ENCODE measurements at places on chromosomes 13 and 19.

DNA sequence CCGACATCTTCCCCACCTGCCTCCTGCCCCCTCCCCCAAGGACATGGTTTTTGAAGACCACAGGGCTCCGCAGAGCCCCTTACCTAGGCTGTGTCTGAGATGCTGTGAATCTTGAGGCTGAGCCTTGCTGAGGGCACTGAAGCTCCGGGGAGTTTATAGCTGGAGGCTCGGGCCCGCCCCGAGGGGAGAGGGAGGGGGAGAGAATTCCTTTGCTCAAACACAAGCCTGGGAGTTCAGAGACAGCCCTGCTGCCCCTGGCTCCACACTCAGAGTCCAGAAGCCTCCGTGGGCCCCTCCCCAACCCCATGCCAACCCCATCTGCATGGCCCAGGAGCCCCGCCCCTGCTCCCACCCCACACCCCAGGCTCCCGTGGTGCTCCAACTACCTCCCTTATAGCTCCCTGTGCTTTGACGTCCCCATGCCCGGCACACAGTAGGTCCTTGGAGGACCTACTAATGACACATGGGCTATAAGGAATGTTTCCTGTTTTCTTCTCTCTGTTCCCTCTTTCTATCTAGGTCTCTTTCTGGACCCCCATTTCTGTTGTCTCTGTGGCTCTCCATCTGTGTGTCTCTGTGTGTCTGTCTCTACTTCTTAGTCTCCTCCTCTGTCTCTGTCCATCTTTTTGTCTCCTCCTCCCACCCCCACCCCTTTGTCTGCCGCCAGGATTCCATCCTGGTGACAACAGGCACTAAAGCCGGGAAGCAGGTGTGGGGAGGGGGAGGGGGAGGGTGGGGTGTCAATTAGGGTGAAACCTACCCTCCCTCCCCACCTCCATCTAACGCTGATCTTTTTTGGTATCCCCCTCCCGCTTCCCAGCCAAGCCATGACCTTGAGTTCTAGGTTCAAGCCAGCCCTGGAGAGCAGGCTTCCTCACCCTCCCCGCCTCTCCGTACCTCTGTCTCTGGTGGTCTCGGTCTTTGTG lies at the start of gene TNNT1:
TSS of gene TNNT1 (minus strand) at position 129 of the 926 bp plus-strand sequence. CDS start 2,049 bp downstream, outside the sequence.
- no peak for DNase-seq

DNA sequence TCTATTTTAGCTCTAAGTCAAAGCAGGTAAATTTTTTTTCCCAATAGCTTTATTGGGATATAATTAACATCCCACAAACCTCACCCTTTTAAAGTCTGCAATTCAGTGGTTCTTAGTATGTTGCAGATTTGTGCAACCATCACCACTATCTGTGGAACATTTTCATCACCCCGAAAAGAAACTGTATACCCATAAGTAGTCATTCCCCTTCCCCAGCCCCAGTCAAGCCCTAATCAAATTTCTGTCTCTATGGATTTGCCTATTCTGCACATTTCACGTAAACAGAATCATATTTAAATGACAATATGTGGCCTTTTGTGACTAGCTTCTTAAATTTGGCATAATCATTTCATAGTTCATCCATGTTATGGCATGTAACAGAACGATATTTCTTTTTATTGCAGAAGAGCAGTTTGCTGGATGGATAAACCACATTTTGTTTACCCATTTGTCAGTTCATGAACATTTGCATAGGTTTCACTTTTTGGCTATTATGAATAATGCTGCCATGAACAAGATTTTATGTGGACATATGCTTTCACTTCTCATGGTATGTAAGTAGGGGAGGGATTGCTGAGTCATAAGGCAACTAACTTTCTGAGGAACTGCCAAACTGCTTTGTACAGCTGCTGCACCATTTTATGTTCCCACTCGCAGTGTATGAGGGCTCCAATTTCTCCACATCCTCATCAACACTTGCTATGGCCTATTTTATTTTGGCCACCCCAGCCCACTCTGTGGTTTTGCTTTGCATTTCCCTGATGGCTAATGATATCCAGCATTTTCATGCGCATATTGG lies 10.9 kb downstream of the SLC46A3 start:
- DNase-seq = peak; percentile 65

DNA sequence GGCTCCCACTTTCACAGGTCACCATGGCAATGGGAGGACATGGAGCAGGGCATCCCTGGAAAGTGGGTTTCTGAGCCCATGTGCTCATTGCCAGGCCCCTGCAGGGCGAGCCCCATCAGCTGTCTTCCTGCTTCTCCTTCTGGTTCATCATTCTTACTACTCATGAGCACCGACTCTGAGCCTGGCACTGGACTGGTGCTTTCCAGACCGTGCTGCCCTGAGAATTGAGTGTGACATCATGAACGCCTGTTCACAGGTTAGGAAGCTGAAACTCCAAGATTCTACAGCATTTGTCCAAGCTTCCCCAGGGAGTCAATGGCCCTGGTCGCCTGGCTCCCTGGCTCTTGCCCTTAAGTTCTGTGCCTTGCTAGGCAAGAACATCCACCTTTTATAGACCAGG lies 210.4 kb upstream of the ZNF536 start:
- no peak for DNase-seq

DNA sequence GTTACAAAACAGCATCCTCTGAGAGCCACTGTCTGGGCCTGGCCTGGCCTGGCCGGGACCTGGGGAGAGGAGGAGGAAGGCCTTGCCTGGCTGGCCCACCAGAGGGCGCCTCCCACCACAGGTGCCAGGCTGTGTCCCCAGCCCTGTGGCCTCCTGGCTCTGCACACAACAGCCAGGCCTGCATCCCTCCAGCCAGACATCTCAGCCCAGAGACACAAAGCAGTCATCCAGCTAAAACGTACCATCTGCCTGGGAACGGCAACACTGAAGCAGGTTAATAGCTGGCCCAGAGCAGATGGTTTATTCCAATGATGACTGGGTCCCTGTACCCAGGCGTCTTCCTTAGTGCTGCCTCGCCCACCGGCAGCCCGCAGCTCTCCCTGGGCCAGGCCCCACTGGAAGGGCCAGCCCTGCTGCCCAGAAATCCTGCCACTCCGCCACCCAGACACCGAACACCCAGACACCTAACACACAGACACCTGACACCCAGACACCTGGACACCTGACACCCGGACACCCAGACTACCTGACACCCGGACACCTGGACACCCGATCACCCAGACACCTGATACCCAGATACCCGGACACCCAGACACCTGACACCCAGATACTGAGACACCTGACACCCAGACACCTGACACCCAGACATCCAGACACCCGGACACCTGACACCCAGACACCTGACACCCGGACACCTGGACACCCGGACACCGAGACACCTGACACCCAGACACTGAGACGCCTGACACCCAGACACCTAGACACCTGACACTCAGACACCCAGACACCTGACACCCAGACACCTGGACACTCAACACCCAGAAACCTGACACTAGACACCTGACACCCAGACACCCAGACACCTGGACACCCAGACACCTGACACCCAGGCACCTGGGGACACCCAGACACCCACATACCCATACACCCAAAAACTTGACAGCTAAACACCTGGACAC lies 20.1 kb downstream of the C19orf12 start:
- no peak for DNase-seq

DNA sequence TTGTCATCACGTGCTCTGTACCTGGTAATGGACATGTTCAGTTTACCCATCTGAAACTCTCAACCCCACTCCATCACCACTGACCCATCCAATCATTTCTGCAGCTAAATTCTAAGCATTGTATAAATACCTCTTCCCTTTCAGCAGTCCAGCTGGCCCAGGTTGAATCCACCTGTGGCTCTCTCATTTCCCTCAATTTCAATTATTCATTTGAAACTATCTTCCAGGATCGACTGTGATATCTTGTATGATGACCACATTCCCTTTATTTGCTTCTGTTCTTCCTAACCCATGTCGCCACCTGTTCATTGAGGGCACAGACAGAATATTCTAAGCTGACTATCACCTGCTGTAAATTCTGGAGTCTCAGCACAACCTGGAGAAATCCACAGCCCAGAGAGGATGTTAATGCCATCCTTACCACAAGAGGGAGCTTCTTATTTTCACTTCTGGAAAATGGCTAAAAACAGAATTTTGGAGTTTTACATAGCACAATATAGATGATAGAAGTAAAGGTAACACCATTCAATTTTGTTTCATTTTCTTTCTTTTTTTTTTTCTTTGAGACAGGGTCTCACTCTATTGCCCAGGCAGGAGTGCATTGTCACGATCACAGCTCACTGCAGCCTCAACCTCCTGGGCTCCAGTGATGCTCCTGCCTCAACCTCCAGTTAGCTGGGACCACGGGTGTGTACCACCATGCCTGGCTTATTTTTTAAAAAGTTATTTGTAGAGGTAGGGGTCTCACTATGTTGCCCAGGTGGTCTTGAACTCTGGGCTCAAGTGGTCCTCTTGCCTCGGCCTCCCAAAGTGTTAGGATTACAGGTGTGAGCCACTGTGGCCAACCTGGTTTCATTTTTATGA lies 38.6 kb downstream of the ZNF823 start:
- peak; percentile 2 for DNase-seq

- DNase-seq = no peak
Observed at GRCh38 chr19:30144242-30144758, 202.3 kb downstream of the URI1 start.

DNA sequence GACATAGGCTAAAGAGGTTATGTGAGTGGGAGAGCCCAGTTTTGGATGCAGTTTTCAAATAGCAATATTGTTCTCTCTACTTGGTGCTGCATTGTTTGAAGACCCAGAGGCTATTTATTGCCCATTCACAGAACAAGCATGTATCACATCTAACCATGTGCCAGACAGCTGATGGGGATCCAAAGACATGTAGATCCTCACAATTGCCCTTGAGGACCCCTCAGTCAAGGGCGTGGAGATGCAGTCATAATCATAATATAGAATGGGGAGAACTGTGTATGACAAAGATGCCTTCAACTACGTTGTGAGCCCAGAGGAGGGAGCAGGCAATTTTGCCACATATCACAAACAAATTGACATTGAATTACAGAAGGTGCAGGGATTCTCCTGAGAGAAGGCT lies 70.5 kb downstream of the NHLRC3 start:
- DNase-seq = no peak

GRCh38 chr13:32316501-32316900 lies 1.2 kb downstream of the BRCA2 start:
- DNase-seq = no peak

- no peak for DNase-seq
Observed at GRCh38 chr19:6801485-6802086, 29.1 kb downstream of the VAV1 start.

GRCh38 chr19:14368011-14368513 lies 13.2 kb upstream of the ADGRE5 start:
- DNase-seq = no peak

GRCh38 chr13:107124129-107124718 lies 556.3 kb upstream of the ARGLU1 start:
- no peak for DNase-seq

GRCh38 chr19:16268676-16269319 lies 55.8 kb upstream of the KLF2 start:
- no peak for DNase-seq

- peak; percentile 68 for DNase-seq
Observed at GRCh38 chr19:17932485-17933338, at the start of gene CCDC124. TSS of gene CCDC124 (plus strand) at chr19:17933015. CDS start at chr19:17936421, 3,406 bp downstream.

DNA sequence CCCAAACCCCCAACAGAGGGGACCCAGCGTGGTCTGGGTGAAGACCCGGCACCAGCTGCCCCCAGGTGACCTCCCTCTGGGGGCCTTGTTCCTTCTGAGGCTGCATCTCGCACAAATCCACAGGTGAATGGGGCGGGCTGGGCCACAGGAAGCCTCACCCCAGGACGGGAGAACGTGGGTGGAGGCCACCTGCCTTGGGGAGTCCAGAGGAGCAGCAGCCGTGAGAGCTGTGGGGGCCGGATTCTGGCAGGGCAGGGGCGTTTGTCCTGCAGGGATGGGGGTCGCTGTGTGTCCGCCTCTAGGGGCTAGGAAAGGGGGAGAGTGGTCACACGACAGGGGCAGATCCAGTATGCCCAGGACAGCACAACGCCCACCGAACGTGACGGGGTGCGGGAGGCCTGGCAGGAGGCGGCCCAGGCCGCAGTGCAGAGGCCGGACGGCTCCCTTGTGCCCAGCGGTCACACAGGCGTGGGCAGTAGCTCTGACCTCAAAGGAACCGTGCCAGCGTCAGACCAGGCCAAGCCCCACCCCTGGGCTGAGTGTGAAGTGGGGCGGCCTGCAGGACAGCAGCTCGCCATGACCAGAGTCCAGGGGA lies 6.7 kb downstream of the POLR2E start:
- no peak for DNase-seq
